NCI-H2081 (cell line): ENCODE measurements at places on chromosomes 4 and X.

DNA sequence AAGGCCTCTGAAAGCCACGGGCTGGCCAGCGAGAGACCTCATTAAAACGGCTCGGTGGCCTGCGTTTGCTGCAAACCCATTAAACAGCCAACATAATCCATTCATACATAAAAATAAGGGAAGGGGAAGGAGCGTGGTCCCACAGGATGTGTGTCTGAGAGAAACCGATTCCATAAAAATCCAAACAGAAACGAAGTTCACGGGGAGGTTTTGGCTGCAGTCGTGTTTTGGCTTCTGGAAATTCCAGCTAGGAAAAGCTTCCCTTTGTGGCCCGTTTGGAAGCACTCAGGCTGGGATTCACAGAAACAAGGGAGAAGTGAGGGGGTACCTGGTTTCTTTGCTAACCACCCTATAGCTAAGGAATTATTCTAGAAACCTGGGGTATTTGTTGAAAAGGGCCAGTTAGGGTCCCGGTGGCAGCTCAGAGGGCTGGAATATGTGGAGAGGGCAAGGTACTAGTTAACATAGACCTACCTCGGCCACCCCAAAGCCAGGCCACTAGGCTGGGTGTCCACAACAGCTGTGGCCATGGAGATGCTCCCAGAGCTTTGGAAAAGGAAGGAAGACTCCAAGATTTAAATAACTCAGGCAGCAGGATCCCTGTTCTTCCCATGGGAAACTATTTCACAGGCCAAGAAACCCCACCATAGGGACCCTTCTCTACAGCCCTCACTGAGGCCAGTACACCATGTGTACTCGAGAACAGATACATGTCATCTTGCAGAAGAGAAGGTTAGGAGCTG lies 166.8 kb downstream of the BCOR start:
- no peak for DNase-seq

DNA sequence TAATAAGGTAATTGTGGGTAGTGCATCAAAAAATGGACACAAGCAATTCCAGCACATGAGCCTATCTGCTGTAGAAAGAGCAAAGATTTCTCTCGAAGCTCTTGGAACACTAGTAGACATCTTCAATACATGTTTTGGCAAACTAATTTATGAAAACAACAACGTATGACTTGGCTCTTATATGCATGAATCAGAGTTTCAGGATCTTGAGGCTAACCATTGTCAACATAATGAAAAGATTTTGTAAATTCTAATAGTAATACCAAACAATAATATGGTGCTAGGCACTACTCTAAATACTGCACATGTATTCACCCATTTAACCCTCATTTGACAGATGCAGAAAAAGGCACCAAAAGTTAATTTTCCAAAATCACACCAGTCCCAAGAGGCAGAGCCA lies 25.1 kb upstream of the ANKRD50 start:
- no peak for DNase-seq

DNA sequence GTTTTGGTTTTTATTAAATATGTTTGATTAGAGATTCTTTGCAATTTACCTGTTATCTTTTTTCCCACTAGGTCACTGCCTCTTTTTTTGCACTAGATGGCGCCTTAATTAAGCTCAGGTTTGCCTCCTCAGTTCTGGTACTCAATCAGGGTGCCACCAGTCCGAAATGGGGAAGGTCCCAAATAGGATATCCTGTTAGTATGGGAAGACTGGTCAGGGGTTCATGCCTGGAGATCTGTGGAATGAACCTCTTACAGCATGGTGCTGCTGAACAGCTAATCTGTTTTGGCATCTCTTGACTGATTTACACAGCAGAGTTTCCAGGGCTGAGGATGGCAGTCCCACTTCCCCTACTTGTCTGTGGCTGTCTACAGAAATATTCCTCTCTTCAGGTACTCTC lies 24.2 kb upstream of the VSIG1 start:
- DNase-seq = peak; percentile 31

DNA sequence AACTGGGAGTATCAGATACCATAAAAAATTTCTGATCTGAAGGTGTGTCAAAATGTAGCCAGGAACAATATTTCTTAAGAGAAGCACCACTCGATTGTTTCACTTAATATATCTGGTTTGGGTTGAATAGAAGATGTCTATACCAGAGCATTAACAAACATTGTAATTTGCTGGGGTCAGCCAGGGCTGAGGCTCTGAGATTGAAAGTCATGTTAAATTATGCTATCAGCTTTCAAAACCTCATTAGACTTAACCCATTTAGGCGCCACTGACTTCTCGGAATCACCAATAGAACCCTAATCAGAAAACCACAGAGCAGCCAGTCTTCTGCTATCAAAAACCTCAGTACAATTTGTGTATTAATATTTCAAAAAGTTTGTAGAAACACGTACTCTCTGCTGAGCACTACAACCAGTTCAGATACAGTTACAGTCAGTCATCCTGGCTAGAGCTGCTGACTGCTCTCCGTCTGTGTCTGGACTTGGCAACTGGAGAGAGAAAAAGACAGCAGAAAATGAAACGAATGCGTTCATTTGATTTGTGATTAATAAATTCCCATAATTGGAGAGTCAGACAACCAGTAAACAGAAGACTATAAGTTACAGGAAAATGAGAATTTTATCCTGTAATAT lies 848.6 kb upstream of the PABPC4L start:
- peak; percentile 8 for DNase-seq

DNA sequence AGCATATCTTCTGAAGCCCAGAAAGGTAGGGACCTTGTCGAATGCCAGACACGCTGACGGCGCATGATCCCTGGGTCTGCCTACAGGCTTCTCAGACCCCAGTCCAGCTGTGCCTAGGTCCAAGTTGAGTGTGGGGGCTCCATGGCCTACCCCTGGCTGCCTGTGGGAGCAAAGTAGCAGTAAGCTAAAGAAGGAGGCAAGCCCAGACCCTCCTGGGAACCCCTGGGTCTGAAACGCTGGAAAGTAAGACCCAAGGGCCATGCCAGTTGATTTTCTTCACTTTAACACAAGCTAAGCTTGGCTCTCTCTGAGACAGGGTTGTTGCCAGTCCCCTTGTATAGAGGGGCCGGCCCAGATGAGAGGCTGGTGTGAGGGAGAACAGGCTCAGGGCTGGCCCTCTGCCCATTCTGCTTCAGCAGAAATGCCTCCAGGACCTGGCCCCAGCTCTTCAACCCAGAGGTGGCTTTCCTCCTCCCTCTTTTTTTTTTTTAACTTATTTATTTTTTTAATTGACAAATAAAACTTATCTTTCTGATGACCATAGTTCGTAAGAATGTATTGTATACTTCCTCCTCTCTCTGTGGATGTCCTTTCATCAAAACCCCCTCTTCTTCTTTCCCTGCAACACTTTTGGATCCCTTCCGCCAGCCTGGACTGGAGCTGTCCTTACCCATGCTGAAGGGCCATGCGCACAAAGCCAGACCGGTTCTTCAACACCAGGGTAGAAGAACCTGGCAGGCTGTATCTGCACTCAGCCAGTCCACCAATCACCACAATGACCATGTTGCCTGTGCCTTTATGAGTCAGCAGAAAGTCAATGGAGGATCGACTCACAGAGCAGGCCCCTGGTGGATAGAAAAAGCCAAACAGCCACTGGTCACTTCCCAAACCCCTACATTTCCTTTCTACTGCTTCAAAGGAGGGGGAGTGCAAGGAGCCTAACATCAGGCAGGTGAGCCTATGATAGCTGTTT lies 7.1 kb downstream of the AWAT2 start:
- no peak for DNase-seq
